Osteoblast (primary cell): ENCODE measurements at places on chromosomes 4 and X.
A peak's percentile ranks its signal among the peaks of the same experiment; 100 is the strongest.

- peak; percentile 46 for DNase-seq
Observed at GRCh38 chr4:5826437-5827107, 66.3 kb downstream of the CRMP1 start.

DNA sequence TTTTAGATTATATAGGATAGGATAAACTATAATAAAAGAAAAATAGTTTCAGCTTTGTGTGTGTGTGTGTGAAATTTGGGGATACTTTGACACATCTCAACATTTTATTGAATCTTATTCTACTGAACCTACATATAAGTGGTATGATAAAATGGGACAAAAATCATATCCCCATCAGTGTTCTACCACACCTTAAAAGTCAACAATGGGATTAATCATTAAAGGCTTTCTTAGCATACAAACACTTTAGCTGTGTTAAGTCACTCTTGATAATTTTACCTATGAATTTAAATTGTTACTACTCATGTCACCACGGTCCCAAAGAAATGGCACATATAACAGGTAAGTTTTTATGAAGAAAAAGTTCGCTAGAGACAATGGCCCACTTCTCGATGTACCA is 37.7 kb upstream of the LRBA start:
- DNase-seq: no peak

DNA sequence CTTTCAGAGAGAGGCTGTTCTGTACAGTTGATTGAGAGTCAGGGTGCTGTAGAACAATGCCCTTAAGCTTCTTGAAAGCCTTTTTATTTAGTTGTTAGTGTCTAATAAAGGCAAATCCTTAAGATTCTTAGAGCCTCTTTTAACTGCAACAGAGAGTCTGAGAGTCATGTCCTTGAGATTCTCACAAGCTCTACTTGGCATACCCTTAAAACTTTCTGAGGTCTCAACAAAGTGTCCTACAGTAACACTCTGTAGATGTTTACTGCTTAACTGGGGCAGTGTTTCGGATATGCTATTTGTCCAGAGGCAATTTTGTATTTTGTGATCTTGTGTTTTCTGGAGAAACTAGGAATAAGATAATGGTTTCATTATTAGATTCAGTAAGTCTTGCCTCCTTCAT is 209.7 kb downstream of the ARHGAP24 start:
- no peak for DNase-seq

DNA sequence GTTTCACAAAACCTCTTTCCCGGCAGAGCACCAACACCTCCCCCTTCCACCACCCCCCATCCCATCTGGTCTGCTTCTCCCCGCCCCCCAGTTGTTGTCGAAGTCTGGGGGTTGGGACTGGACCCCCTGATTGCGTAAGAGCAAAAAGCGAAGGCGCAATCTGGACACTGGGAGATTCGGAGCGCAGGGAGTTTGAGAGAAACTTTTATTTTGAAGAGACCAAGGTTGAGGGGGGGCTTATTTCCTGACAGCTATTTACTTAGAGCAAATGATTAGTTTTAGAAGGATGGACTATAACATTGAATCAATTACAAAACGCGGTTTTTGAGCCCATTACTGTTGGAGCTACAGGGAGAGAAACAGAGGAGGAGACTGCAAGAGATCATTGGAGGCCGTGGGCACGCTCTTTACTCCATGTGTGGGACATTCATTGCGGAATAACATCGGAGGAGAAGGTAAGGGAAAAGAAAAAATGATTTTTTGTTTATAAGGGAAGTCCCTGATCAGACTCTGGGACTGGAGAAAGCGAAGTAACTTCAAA is at the start of gene PDGFRA:
PDGFRA (plus strand) TSS at position 333 of the 541 bp plus-strand sequence. CDS start 29,476 bp downstream, outside the sequence.
- DNase-seq: peak; percentile 92

DNA sequence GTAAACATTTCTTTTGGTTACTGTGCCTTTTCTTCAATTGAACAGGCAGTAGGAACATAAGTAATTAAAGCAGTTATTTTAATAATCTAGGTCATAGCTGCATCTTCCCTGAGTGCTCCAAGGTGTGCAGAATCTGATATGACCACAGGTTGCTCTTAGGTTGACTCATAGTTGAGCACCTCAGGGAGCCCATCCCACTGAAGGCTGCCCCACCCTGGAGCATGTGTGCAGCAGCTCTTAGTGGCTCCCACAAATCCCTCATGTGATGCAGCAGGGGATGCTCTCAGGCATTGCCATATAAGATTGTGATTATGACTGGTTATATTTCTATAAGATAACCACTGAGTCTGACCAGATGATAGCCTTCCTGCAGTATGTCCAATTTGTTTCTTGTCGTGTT is 72.3 kb downstream of the ZNF518B start:
- DNase-seq: no peak

GRCh38 chrX:99857455-99857854 is 552.6 kb downstream of the PCDH19 start:
- no peak for DNase-seq

- no peak for DNase-seq
Observed at GRCh38 chr4:184448141-184448540, 26.2 kb downstream of the IRF2 start.

DNA sequence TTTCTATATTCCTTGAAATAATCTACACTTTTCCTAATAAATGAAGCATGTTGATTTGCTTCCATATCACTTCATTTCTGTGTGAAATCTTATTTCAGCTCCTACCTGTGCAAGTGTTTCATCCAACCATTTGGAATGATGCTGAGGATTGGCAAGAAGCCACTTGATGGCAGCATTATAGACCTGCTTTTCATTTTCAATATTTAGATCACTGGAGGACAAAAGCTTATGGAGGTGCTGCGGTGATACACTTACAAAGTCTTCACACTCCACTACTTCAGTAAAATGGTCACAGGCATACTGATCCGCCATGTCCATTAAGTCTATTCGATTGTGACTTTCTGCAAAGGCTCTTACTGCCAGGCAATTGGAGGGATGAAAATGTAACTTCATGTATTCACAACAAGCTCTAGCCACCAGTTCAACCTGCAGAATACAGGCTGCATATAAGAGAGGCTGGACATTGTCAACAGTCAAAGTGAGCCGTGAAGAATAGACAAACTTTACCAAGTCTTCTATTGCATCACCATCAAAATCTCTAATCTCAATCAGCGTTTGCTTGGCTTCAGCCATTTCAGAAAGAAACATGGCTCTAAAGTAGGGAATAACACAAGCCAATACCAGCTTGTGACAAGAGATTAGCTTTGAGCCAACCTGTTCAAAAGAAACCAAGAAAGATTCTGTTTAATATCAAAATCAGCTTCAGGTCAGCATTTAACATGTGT is 35.1 kb downstream of the KLHL8 start:
- no peak for DNase-seq

GRCh38 chrX:40174001-40174853 is 76.5 kb upstream of the BCOR start:
- peak; percentile 87 for DNase-seq

GRCh38 chrX:130264573-130264972 is 4.1 kb downstream of the ZNF280C start:
- no peak for DNase-seq

GRCh38 chr4:156832886-156833285 is 138.7 kb downstream of the PDGFC start:
- DNase-seq: no peak

DNA sequence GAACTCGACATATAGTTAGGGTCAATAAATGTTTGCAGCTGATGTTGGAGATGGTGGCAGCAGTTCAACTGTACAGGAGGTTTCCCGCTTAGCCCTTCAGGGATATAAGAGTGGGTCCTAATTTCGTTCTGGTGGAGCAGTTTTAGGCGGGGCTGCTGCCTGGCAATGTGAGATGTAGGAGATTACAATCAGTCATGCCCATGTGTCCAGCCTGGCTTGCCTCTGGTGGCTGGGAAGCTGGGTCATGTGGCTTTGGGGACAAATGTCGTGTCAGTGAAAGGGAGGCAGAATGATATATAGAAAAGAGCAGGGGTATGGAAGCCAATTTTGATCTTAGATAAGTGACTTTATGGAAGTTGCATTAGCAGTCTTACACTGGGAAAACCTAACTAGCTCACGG is 129.4 kb downstream of the CLCN4 start:
- no peak for DNase-seq

DNA sequence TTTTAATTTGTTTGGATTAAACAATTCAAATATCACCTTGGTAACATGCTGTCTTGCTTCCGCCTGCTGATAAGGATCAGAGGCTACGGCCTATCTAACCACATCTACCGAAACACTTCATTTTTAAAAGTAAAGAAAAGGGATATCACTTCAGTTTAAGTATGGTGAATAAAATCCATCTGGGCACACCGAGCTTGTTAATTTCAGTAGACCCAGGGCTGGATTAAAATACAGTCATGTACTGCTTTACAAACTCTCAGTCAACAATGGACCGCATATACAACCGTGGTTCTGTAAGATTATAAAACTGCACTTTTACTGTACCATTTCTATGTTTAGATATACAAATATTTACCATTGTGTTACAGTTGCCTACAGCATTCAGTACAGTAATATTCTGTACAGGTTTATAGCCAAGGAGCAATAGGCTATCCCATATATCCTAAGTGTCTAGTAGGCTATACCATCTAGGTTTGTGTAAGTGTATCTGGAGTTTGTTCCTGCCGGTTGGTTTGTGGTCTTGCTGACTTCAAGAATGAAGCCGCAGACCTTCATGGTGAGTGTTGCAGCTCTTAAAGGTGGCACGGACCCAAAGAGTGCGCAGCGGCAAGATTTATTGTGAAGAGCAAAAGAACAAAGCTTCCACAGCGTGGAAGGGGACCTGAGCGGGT is 40.0 kb downstream of the SEPTIN11 start:
- DNase-seq: no peak

GRCh38 chrX:109155161-109155560 is 326.7 kb downstream of the GUCY2F start:
- DNase-seq: no peak

- peak; percentile 8 for DNase-seq
Observed at GRCh38 chr4:159224408-159224807, 121.5 kb downstream of the RAPGEF2 start.

DNA sequence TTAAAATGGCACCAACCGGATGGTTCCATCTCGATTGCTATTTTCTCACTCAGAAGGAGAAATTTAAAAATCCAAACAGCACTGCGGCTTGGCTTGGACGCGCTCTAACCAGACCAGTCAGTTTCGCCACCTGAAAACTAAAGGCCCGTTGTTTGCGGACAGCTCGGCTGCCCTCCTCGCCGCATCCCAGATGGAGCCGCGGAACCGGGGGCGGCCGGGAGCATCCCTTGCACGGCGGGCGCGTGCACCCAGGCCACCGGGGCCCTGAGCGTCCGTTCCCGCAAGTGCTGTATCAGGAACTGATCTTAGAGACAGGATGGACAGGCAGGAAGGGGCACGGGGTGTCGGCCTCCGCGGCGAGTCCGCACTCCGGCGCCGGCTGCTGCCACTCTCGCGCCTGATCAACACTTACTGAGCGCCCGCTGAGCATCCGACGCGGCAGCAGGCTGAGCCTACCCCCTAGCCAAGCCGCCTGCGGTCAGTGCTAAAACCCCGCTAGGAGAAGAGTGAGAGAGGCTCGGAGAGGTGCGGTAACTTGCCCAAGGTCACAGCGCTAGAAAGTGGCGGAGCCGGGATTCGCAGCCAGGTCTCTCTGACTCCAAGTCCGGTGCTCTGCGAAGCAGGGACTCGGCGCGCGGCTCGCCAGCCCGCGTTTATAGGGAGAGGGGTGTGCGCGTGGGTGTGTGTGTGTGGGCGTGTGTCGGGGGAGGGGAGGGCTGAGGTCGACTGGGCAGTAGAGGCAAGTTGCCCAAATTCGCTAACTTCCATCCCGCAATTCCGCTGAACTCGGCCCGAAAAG is at the start of gene CITED1:
CITED1 (minus strand) TSS at position 629 of the 799 bp plus-strand sequence. CDS start 3,045 bp downstream, outside the sequence.
- peak; percentile 78 for DNase-seq

GRCh38 chrX:41472231-41472815 is 25.2 kb downstream of the NYX start:
- peak; percentile 50 for DNase-seq

GRCh38 chr4:101177154-101177553 is 170.2 kb downstream of the PPP3CA start:
- DNase-seq: no peak

DNA sequence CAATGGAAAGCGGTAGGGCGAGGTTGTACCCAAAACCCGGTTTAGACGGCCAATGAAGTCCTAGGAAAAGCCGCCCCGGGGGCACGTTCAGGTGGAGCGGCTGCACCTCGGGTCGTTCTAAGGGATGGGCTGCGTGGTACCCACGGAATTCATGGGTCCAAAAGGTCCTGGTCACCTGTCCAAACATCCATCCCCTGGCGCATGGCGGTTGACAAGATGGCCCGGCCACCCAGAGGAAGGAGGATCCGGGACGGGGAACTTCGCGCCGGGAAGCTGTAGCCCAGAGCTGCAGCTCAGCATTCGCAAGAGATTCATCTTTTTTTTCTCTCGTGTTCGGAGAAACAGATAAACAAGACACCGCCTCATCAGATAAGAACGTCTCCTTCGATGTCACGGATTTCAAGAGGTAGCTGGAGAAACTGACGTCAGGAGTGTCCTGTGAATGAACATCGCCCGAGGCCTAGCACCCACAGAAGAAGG is 10.9 kb downstream of the PITX2 start:
- peak; percentile 44 for DNase-seq

GRCh38 chrX:114932550-114932949 is 84.9 kb downstream of the IL13RA2 start:
- no peak for DNase-seq

GRCh38 chr4:89298155-89298554 is 9.4 kb downstream of the GPRIN3 start:
- DNase-seq: no peak

DNA sequence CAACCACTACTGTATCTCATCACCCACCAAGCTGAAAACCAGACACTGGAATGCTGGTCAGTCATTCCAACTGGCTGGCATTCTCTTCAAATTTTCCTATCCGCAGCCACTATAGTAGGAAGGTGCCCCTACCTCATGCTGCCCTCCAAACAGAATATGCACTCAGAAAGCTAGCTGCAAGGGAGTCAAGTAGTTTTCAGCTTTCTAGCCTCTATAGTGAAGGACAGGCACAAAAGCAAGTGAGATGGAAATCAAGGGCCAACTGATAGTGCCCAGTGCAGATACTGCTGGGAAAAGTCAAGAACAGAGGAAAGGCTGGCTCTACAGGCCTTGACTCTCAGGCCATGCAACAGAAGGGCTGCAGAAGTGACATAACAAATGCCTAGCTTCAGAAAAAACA is 47.2 kb downstream of the BCOR start:
- DNase-seq: no peak

DNA sequence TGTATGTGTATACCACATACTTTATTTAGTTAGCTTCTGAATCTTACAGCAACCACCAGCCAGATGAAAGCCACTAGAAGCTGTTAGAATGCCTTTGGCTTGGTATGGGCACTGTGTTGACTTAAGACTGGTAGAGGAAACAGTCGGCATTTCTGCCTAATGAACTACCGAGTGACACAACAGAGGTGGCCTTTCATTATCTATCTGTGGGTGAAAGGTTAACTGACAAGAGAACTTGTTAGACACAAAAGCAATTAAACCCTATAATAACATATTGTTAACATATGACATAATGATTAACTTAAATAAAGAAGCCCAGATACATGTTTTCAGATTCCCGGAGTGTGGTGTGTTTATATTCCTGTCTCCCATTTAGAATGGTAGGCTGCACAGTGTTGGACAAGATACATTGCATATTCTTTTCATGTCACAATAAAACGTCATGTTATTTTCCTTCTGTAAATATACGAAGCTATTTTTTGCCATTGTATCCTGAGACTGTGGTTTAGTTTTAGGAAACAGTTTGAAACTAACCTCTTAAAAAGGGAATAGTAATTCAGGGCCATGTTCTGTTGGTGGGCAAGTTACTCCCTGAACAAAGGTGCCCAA is 181.5 kb downstream of the SLIT2 start:
- DNase-seq: no peak

- no peak for DNase-seq
Observed at GRCh38 chrX:106612393-106612763, 600 bp downstream of the RADX start.

- DNase-seq: peak; percentile 90
Observed at GRCh38 chr4:39464886-39465501, 6.1 kb downstream of the LIAS start.
